ENCODE measurements at places on chromosomes 11 and 22.

GRCh38 chr11:44557464-44557863 lies 8.0 kb upstream of the CD82 start:
- no peak for DNase-seq

GRCh38 chr11:85769771-85770170 lies 41.2 kb downstream of the SYTL2 start:
- DNase-seq = no peak

DNA sequence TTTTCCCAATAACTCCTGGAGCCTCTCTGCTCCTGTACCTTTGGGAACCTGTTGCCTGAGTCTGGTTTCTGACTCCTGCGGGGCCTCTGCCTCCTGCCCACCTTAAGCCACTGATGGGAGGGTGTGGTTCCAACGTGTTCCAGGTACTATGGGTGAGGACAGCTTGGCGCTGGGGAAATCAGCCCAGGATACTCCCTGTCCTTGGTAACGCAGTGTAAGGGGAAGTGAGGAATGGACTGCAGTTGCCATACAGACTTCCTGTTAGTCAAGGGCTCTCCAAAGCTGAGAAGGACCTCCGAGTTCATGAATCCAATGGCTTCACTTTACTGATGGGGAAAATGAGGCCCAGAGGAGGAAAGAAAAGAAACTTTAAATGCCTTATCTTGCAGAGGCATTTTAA lies 1.2 kb upstream of the MARK2 start:
- DNase-seq = no peak

DNA sequence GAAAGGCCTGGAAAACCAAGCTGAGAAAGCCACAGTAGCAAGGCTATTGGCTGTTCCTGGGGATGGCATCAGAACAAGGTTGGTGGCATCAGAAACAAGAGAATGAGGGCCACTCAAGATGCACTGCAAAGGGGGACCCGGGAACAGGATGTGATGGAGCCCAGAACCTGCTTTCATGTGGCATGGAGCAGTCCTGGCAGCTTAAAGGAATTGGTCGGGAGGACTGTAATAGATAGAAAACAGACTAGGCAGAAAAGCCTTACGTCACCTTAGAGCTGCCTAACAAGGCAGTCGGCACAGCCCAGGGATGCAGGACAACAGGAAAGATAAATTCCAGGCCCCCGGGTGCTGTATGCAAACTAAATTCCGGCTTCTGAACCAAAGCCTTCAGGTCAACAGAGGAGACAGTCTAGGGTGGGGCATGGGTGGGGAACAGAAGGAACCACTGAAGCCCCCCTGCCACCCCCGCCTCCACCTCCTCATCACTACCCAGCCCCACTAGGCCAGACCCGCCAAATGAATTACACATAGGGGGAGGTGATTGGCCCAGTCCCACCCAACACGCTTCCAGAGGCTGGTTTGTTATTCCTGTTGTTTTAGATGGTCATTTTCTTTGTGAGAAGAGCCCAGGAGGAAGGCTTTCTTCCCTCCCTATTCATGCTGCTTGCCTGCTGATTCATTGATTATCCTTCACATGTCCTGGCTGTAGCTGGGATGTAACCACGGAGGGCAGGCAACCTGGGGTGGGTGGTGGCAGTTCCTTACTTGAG lies 25.7 kb upstream of the LRRC55 start:
- DNase-seq = peak; percentile 15

- DNase-seq = no peak
Observed at GRCh38 chr11:70478166-70478890, 80.0 kb downstream of the CTTN start.

GRCh38 chr11:116422956-116423600 lies 349.7 kb downstream of the BUD13 start:
- DNase-seq = no peak

GRCh38 chr22:19779011-19779421 lies 18.4 kb downstream of the TBX1 start:
- no peak for DNase-seq

GRCh38 chr11:68345776-68346461 lies 33.5 kb downstream of the LRP5 start:
- no peak for DNase-seq

DNA sequence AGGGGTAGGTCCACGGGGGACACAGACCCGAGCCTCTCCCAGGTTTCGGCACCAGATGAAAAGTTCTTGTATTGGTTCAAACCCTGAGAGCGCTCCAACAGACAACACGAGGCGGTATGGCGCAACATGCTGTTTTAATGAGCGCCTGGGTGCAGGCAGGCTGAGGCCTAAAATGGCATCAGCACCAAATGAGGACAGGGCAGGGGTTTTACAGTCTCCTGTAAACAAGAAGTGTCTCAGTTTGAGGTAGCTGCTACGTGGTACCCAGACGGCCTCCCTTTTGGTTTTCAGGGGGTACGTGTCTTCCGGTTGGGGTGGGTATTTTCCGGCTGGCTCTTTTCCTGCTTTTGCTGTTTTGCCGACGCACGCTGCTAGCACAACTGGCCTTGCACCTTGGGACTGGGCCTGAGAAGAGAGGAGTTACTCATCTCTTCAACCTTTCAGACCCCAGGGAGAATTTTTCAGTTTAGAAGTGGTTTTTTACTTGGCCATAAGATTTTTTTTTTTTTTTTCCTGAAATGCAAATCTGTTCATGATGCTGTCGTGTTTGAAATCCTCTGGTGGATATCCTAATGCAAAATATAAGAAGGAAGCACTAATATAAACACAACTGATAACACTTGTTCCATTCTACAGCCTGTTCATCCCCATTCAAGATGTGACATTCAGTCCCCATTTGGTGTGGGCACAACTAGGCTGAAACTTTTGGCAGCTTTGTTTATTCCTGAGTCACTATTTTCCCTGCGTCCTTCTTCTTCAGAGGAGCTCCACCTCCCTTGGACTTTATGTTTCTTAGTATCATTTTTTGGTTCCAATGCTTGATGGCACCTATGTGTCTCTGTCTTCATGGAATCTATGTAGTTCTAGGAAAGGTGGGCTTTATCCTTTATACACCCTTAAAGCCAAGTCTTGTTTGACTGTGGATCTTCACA lies 6.5 kb downstream of the PPFIBP2 start:
- no peak for DNase-seq

DNA sequence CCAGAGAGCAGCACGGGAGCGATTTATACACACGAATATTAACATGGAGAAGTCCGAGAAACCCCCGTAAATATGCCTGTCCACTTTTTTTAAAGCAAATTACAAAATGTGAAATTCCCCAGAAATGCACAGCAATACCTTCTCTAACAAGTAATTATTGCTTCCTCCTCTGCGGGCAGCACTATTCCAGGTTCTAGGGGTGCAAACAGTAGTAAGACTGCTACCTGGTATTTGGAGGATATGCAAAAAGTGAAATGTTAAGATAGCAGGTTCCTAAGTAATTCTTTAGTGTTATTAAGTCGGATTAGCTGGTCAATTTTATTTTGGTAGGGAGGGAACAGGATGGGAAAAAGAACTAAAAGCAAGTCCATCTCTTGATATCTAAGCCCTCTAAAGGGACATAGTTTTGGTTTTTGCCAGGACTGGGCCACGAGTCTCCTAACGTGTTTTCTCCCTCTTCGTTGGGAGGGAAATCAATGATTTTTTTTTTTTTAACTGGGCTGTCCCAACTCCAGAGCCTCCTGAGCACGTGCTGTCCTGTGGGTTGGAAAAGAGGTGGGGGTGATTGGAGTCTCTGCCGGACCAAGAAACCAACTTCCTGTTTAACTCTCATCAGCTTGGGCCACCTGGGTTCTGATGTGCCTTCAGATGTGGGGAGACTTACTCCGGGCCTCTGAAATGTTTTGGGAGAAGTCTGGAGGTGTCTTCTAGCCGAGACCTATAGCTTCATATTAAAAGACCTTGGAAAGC lies 1.7 kb upstream of the XBP1 start:
- no peak for DNase-seq

DNA sequence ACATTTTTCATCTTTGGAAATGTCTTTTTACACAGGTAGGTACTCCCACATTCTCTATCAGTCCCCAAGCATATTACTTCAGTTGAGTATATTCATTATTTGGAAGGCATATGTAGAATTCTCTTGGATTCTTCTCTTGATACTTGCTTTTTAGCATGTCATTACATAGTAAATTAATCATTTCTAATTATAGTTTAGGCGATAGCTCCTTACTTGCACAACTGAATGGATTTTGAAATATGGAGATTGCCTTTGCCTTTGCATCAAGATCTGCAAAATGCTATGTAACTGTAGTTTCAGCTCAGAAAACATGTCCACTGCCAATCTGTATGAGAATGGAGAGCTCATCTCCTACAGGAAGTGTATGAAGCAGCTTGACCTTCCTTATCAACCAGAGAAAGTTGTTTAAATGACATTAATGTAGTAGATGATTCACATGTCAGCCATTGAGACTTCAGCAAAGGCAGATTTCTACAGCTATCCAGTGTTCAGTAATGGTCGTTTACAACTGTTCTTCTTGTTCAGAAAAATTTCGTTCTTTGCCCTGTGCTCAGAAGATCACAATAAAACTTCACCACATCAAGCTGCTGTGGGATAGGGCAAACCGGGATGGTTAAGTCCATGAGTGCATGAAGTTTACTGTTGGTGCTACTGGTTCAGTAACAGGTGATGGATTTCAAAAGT lies 61.6 kb downstream of the PPP6R3 start:
- DNase-seq = peak; percentile 28

DNA sequence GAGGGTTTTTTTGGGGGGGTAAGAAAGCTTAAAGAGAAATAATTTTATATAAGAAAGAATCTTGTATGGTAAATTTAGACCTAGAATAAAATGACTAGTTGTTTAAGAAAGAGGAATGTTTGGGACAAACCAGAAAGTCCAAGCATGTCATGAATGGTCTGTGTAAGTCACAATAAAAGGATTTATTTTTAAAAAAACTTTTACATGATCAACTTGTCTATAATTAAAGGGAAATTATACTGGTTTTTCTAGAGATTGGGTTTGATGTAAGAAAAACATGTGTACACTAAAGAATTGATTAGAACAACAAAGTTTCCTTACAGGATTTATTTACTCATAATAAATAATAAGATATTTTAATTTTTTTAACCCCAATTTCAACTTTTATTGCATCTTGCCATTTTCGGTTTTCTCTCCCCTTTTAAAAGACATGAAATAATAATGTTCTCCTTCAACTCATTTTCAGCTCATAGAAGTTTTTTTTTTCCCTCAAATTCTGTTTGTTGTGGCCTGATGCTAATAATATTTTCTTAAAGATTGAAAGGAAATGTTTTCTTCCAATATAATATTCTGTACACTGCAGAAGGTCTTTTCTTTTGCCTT lies 35.4 kb upstream of the INCENP start:
- no peak for DNase-seq

- DNase-seq = no peak
Observed at GRCh38 chr11:17989306-17989705, 23.5 kb downstream of the SERGEF start.

DNA sequence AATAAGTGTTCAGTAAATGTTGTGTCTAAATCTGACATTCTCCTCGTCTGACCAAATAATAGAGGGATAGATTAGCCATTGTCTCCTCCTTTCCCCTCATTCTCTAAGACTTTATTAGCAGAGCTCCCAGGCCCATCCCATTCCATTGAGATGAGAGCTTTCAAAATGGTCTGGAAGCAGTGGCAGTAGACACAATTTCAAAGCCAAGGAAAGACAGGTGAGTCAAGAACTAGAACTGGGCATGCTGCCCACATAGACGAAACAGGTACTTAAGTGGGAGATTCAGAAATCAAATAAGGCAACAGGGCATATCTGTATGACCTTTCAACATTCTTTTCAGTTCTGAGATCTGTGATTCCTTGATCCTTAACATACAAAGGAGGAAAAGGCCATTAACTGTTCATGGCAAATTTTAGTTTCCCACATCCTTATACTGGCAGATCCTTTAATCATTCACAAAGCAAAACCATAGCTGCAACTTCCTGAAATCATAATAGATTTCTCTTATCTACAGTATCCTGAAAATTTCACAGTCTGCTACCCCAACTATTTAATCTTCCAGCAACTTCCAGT lies 96.6 kb upstream of the KCNA4 start:
- DNase-seq = no peak

All from amniotic epithelial cell (primary cell).